ENCODE measurements at places on chromosomes 3 and 15.

DNA sequence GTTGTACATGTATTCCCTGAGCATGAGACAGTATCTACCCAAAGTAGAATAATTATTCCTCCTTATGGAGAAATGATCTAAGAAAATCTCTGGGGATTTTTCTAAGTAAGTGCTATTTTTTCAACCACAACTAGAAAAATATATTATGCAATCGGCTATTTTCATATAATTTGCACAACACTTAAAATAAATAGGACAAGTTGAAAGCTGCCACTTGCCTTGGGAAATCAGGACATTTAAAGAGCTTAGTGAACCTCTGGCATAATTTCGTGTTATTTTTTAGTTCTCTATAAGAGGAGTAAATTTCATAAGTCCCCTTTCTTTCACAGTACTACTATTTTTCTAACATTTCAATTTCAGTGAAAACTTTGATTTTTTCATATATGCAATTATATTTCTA is 672.1 kb downstream of the OTOL1 start:
- no peak for DNase-seq

- DNase-seq: no peak
Measured at GRCh38 chr15:33968821-33969220, 524 bp downstream of the CHRM5 start.

- DNase-seq: no peak
Measured at GRCh38 chr15:56820333-56820732, 87.0 kb upstream of the ZNF280D start.

GRCh38 chr15:43408789-43409188 is 37.9 kb downstream of the TUBGCP4 start:
- no peak for DNase-seq

GRCh38 chr3:16203031-16203430 is 28.6 kb downstream of the GALNT15 start:
- DNase-seq: no peak

GRCh38 chr3:59758672-59759071 is 708.8 kb upstream of the CFAP20DC start:
- no peak for DNase-seq

GRCh38 chr3:16174026-16174355 is 489 bp upstream of the GALNT15 start:
- DNase-seq: no peak

DNA sequence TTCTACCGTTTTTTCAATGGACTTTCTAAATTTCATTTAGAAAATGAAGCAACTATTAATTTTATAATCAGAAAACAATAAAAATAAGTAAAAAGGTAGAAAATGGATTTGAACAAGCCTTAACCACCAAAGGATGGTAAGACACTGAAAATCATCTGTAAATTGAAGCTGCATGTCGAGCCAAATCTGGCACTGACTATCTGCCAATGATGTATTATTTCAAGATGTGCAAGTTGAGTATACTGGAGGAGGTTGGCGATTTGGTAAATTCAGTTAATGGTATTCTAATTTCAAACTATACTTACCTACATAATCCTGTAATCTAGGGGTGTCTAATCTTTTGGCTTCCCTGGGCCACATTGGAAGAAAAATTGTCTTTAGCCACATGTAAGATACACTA is 93.5 kb downstream of the FMN1 start:
- DNase-seq: no peak

DNA sequence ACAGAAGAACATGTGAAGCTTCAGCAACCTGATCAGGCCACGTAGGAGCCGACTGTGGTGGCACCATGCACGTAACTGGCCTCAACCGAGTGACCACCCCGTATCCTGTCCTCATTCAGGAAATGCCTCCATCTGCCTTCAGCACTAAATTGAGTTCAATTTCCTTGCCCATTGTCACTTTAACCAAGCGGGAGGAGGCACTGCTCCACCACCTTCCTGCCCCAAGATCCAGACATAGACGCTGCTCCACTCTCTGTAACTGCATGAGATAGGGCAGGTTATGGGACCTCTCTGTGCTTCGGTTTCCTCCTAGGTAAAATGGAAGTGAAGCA is 80.1 kb upstream of the POMGNT2 start:
- no peak for DNase-seq

DNA sequence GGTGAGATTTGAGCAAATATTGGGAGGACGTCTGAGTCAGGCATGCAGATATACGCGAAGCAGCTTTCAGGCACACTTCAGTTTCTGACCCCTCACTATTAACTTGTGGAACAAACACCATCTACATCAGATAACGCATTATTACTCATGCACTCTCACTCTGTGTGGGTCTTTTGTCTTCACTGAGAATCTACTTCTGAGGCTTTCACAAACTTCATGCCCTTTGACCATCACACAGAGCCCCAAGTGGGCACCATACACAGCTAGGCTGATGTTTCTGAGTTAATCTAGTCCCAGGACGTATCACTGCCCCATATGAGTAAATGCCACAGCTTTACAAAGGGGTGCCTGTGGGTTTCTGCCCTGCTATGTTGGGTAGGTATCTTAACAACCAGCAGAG is 39.6 kb upstream of the IP6K2 start:
- no peak for DNase-seq

- DNase-seq: no peak
Measured at GRCh38 chr3:37953707-37954394, 36.7 kb upstream of the VILL start.

DNA sequence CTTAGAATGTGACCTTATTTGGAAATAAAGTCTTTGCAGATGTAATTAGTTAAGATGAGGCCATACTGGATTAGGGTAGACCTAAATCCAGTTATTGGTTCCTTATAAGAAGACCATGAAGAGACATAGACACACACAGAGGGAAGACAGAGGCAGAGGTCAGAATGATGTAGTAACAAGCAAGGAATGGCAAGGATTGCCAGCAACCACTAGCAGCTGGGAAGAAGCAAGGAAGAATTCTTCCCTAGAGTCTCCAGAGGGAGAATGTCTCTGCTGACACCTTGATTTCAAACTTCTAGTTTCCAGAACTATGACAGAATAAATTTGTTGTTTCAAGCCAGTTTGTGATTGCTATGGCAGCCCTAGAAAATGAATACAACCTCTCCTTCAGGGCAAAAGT is 116.7 kb downstream of the WDR76 start:
- no peak for DNase-seq

DNA sequence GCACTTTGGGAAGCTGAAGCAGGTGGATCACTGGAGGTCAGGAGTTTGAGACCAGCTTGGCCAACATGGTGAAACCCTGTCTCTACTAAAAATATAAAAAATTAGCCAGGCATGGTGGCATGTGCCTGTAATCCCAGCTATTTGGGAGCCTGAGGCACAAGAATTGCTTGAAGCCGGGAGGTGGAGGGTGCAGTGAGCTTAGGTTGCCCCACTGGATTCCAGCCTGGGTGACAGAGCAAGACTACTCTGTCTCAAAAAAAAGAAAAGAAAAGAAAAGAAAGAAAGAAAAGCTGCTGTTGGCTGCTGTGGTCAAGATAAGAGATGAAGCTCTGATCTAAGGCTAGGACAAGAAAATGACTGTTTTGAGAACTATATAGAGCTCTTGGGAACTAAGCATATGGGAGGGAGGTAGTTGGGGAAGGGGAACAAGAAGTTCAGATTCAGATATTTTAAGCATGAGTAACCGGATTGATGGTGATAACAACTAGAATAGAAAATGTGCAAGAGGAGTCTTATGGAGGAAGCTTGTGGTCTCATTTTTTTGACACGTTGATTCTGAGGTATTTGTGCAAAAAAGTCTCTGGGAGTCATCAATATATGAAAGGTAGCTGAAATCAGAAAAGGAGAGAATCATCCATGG is 25.7 kb downstream of the DNAH12 start:
- DNase-seq: no peak

DNA sequence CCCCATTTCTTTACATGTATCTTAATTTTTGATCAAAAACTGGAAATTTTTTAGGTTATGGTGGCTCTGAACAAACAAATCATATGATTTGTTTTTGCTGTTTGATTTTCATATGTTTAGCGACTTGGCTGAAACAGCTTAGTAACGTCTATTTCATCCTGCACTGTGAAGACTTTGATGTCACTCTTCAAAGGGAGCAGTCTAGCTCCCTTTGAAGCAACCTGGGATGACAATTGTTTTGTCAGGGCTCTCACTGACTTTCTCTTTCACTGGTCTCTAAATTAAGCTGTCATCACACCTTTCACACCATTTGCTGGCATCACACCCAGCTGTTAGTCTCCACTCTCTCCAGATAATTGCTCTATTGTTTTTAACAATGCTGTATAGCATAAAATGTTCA is 896.9 kb downstream of the IGSF11 start:
- no peak for DNase-seq

DNA sequence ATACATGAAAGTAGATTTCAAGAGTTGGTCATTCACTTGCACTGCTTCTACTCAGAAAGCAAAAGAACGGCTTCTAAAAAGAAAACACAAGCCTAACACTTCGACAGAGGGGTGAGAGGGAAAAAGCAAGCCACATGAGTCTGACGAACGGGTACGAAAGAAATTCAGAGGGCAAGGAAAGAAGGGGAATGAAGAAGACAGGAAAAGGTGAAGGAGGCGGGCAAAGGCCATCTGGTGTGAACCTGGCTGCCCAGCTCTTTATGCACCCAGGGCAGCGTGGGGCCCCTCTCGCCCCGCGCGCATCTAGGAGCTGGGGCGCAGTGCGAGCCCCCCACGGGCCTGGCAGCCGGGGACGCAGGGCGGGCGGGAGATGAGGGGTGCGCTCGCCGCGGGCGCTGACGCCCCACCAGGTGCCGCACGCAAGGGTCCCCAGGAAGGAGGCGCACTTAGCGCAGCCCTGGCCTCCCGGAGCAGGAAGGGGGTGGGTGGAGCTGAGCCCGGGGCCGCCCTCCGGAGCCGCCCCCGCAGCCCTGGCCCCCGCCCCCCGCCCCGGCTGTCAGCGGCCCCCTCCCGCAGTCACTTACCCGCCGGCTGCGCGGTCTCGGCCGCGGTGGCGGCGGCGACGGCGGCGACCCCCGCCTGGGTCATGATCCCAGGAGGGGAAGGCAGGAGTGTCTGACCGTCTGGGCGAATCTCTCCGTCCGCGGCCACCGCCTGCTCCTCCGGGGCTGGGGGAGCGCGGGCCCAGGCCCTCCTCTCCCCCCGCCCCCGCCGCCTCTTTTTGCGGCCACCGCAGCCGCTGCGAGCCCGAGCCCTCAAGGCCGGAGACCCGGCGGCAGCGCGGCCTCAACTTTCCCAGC is at the start of gene USF3:
TSS of gene USF3 (minus strand) at position 857 of the 860 bp plus-strand sequence. CDS start 21,764 bp downstream, outside the sequence.
- DNase-seq: no peak

- DNase-seq: no peak
Measured at GRCh38 chr15:34679291-34679690, 75.5 kb downstream of the GJD2 start.

DNA sequence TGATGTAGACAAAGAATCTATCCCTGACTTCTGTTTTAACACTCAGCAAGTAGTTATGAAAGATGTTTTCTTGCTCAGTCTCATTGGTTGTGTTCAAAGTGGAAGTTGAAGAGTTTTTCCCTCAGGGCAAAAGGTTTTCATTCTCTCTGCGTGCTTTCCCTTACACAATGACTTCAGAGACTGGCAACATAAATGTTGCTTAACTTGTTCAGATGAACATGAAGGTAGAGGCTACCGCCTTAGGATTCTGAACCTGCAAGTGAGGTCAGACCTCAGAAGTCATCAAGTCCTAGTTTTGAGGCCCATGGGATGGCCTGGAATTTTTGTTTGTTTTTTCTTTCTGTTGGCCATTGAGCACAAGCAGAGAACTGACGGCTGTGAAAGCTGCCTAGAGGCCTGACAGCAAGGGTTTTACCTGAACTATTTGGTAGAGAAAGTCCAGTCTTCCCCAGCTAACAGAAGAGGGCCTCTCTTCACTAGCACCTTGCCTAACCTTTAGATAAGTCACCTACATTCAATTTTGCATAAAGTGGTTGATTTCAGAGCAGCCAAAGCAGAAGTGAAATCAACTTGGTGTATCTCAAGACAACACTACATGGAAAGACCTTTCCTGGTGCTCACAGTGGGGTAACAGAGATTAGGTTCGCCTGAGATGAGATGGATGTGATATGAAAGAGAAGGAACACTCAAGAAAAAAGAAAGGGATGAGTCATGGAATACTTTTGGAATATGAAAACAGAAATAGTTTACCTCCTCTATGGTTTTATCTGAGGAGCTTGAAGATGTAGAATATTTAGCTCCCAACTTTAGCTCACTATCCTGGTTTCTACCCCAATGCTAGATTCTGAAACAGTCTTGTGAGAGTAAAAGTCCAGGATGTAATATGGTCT is 53.6 kb upstream of the AP4E1 start:
- DNase-seq: no peak

GRCh38 chr3:149479621-149480325 is 5.3 kb downstream of the TM4SF4 start:
- no peak for DNase-seq

DNA sequence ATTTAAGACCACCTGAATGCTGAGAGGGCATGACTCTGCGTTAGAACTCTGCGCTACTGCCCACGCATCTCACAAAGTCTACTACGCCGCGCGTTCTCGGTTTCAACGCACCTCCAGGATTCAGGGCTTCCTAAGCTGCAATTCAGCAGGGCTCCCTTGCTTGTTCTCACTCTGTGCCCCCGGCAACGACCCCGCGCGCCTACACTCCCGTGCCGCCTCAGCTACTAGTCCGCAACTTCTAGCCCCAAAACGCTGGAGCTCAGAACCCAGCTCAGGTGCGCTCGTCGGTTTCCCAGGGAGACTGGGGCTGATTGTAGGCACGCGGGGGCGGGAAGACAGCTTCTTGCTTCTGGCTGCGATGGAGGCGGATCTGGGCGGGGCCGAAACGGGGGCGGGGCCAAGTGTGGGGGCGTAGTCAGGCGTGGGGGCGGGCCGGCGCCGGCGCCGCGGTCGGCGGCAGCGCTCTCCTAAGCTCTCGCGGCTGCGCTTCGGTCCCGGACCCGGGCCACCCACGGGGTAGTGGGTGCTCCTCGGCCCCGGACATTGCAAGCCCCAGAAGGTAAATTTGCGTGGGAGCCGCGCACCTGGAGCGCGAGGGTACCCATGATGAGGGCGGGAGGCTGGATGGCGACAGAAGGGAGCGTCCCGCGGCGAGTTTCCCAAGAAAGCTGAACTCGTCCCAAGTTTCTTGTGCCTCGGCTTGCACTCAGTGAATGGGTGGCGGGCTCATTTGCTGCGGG is at the start of gene ARHGEF26:
TSS of gene ARHGEF26 (plus strand) at position 430 of the 740 bp plus-strand sequence. CDS start 603 bp downstream, outside the sequence.
- DNase-seq: peak; percentile 14

GRCh38 chr3:194489736-194490612 is 3.2 kb upstream of the ATP13A3 start:
- DNase-seq: no peak

DNA sequence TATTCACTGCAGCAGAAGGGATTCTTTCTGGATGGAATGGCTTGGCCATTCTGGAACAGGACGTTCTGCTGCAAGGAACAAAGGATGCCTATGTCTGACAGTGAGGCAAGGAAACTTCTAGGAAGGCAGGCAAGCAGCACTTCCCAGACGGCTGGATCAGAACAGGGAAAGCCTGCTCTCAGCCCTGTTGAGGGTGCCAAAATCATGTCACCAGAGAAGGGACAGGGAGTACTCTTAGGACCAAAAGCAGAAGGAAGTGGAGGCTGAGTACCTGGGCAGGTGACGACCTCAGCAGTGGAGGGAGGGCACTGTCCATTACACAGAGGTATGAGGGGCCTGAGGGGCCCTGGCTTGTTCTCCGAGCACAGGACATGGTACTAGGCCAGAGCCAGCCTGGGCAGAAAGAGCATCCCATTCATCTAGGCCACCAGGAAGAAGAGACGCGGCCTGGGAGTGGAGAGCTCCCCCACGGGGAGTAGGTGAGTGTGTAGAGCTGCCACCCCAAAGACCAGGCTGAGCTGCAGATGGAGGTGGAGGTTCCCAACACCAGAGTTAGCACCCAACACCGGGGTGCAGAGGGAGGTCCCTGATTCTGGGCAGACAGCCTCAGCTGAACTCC is 9.6 kb downstream of the KLF15 start:
- no peak for DNase-seq

GRCh38 chr3:48563382-48563918 is at the start of gene UCN2:
Gene UCN2, minus strand, starts transcription at chr3:48563781. Its CDS starts 657 bp downstream, at chr3:48563124.
- no peak for DNase-seq

GRCh38 chr15:44038755-44039191 is 156.3 kb downstream of the FRMD5 start:
- DNase-seq: no peak
